Suprapubic skin (tissue), 4 donors: ENCODE measurements at places on chromosomes 4 and X.
A peak's percentile ranks its signal among the peaks of the same experiment; 100 is the strongest.

GRCh38 chrX:105221374-105221773 is 880 bp upstream of the TEX13A start:
- no peaks in the 10 kb centered on the region for H3K27me3 ChIP-seq
- no peak for DNase-seq
- H3K4me1 ChIP-seq = no peaks in the 10 kb centered on the region

DNA sequence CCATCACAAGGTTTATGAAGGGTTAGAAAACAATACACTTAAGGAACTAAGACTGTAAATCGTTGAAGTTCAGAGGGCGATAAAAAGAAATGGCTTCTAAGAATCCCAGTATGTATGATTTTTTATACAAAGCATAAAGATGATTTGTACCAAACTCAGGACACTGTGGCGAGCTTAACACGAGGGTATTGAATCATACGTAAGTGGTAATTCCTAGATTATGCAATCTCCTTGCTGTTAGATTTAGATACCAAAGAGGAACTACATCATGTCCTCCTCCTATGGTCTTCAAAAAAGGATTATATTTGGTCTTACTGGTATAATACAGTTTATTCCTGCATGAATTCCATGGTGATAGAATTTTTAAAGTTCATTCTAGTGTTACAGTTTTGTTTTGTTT is 23.9 kb downstream of the NFKB1 start:
- no peak overlapping the region for H3K4me3 ChIP-seq
- H3K4me1 ChIP-seq = peaks cover 28% of the 10 kb centered on the region
- H3K36me3 ChIP-seq = no peaks in the 10 kb centered on the region
- no peak for DNase-seq

DNA sequence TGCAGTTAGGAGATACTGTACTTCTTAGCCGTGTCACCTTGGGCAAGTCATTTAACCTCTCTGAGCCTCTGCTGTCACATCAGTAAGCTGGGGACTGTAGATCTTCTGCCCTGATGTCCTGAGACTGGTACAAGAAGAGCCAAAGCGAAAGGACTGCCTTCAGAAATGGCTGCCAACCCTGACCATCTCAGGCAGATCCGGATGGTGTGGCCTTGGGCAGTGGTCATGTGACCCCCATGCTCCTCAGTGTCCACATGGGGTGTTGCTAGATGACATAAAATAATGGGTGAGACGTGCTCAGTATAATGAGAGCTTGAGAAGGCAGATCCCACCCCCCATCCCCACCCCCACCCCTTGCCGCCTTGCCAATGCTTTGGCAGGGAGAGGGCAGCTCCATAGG is 60.4 kb upstream of the MTM1 start:
- no peaks in the 10 kb centered on the region for H3K36me3 ChIP-seq
- H3K27ac ChIP-seq = peak overlapping the region; percentile 77
- H3K4me1 ChIP-seq = peaks cover 25% of the 10 kb centered on the region

DNA sequence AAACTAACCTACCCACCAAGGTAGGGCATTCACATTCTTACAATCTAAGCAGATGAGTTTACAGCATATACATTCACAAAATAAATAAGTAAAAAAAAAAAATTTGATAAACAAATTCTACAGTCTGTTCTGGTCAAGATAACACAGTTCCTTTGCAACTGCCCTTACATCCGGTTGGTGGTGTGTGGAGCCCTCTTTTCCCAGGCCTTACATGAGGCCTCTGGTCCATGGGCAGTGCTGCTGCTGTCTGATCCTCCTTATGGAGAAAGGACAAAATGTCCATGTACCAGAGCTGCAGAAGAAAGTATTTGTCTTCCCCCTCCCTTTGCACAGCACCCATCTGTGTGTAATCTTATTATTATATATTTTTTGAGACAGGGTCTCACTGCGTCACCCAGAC is 2.2 kb upstream of the SEPTIN11 start:
- no peak for DNase-seq
- no peaks in the 10 kb centered on the region for H3K27me3 ChIP-seq
- H3K4me1 ChIP-seq = peaks cover 40% of the 10 kb centered on the region
- no peaks in the 10 kb centered on the region for H3K36me3 ChIP-seq

GRCh38 chr4:88585917-88586316 is 6.4 kb upstream of the HERC3 start:
- no peaks in the 10 kb centered on the region for H3K27me3 ChIP-seq
- peaks cover 2% of the 10 kb centered on the region for H3K4me1 ChIP-seq
- no peak overlapping the region for H3K4me3 ChIP-seq
